GM23338 (cell line): ENCODE measurements at places on chromosomes 7 and 10.

DNA sequence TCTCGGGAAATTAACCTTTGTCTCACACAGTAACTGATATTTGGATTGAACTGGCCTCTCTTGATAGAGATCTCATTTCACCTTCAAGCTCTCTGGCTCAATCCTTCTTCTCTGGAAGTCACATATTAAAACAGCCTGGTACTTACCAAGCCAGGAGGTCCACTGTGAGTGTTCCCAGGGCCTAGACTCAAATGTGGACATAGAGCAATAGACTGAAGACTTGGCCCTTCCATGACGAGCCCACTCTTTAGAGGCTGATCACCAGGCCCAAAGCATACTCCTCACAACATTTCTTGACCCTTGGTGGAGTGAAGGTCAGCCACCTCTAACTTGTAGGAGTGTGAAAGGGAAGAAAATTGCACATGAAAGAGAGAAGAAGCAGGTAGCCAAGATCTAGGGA lies 38.5 kb downstream of the COL1A2 start:
- no peak for DNase-seq

GRCh38 chr10:124642088-124642710 lies 102.0 kb downstream of the FAM53B start:
- DNase-seq = no peak

- no peak for DNase-seq
These were observed 33.3 kb downstream of the SNX13 start for GRCh38 chr7:17907014-17907413.

DNA sequence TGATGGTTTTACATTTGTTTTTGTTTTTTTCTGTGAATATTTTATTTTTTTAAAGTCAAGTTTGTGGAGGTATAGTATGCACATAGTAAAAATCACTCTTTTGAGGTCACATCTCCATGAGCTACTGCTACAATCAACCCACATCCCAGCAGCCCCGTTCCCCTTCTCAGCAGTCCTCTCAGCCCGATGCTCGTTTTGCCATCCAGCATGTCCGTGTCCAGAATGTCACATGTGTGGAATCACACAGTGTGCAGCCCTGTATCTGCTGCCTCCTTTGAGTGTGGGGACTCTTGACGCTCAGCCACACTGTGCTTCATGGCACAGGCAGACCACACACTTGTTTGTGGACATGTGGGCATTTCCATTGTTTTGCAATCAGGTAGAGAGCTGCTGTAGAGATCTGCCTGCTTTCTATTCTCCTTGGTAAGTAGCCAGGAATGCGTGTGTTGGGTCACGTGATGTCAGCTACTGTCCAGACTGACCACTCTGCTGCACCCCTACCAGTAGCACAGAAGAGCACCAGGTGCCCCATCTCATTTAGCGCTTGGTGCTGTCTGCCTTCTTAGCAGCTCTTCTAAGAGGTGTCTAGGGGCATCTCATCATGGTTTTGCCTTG lies 71.6 kb upstream of the CAMK2B start:
- no peak for DNase-seq

GRCh38 chr10:103736763-103737162 lies 118.6 kb downstream of the SH3PXD2A start:
- peak; percentile 95 for DNase-seq

- DNase-seq = no peak
These were observed 35.2 kb upstream of the NUB1 start for GRCh38 chr7:151306374-151306773.

DNA sequence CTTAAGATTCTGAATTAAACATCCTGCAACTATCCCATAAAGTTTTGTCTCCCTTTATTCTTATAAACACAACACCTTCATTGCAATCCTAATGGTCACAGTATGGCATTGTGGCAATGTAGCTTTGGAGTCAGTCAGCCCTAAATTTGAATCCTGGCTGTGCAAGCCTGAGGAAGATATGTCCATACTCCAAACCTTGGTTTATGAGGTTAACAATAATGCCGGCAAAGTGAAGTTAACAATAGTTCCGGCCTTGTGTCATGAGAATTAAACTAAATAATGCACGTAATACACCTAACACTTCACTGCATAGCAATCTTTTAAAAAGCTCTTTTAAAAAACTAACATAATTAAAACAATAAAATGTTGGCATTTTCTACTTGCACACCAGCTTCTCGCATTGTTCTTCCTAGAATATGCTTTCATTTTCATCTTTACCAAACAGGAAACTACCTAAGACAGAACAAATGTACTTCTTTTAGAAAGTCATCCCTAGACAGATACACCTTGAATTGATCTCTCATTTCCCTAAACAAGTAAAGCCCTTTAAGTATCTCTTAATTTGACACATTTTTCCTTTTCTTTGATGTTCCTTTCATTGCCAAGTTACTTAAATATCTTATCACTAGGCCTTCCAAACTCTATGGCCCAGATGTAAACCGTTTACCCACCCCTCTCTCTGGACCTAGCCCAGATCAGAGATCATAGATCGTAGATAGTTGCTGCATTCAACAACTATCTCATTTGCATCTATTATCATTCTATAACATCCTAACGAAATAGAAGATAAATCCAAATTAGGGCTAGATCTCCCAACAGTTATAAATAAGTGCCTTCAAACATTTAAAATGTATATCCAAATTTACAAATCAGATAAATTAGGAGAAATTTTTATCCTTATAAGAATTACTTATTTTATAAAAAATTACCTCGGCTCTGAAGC lies 66.7 kb downstream of the CREB3L2 start:
- no peak for DNase-seq

DNA sequence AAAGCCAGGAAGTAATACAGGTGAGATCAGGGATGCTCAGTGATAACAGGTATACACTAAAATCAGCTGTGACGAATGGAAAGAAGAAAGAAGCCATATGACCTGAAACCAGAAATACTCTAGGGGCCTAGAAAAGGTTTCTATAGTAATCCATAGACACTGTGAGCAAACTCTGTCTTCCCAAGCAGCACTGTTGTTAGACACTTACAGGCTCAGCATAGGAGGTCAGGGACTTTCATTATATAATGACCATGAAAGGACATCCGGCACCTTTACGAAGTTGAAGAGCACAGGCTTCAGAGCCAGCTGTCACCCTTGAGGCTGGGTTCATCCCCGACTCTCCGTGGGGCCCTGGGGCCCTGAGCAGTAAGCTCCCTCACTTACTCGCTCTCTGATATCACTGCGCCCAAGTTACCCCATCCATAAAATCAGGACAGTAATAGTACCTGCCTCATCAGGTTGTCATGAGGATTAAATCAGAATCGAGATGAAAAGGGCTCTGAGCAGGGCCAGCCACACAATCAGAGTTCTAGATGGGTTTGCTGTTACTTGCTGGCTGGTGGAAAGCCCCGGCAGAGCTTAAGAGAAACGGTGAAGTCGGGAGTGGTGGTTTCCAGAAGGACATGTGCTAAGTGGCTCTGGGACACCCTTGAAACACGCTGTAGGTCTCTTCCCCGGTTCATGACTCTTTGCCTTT lies 79.5 kb downstream of the ITIH5 start:
- DNase-seq = no peak

DNA sequence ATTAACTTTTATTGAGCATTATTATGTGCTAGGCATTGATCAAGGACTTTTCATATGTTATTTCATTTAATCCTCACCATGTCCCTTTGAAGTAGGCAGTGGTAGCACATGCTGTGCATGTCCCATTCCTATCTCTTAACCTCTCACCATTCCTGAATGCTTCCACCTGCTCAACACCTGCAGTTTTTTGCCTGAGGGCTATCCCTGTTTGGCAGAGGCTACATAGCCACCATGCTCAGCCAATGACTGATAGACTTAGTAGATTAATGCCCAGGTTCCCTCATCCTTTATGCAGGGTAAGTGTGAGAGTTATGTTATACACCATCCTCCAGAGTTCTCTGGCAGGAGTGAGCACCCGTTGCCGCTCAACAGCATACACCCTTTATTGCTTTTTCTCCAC lies 387.8 kb downstream of the BBS9 start:
- no peak for DNase-seq

GRCh38 chr10:81027706-81028105 lies 490.0 kb downstream of the SH2D4B start:
- DNase-seq = no peak

- DNase-seq = no peak
These were observed 1015.5 kb upstream of the LRRN3 start for GRCh38 chr7:110075450-110075849.

GRCh38 chr10:77932016-77932715 lies 5.6 kb upstream of the DLG5 start:
- no peak for DNase-seq

DNA sequence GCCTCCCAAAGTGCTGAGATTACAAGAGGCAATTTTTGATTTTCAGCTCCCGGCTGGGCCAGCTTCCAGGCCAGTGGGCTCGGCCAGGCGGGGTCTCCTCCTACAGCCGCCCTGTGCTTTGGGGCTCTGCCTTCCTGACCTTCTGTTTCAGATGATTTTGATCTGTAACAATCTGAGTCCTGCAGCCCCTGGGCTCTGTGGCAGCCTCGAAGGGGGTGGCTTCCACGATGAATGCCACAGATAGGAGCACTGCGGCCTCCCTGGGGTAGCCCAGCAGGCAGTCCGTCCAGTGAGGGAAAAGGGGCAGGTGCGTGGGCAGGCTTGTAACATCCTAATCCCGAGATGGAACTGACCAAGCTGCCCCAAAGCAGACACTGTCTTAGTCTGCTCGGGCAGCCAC lies 177.5 kb downstream of the DNAJB6 start:
- no peak for DNase-seq

DNA sequence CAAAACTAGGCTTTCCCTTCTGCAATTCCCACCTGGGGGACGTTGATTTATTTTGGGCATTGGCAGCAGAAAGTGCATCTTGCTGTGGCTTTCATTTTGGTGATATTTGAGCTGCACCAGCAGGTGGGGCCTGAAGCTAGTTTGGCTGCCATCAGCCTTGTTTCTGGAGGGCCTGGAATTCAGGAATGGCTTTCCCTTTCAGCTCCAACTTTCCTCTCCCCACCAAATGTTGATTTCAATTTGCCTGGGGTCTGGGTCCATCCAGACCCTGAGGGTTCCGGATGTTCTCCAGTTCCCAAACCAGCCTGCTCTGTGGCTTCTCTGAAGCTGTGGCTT lies 640.4 kb downstream of the TYW1 start:
- no peak for DNase-seq

- no peak for DNase-seq
These were observed 389.1 kb upstream of the COBL start for GRCh38 chr7:51705701-51706100.

DNA sequence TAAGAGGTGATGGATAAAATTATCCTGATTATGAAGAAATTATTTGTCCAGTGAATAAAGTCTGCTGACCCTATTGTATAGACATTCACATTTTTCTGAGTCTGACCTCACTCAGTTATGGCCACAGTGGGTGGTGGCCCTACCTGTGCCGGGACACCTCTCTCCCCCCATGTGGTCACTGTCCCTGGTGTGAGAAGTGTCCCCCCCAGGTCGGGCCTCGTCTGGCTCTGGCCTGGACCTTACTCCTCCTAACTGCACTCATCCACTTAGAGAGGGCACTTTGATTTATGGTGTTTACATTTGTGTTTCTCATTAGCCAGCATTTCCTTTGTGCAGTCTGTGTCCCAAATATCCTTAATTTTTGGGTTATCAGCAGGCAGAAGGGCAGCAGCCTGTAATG lies 59.6 kb upstream of the ZNF32 start:
- DNase-seq = no peak

DNA sequence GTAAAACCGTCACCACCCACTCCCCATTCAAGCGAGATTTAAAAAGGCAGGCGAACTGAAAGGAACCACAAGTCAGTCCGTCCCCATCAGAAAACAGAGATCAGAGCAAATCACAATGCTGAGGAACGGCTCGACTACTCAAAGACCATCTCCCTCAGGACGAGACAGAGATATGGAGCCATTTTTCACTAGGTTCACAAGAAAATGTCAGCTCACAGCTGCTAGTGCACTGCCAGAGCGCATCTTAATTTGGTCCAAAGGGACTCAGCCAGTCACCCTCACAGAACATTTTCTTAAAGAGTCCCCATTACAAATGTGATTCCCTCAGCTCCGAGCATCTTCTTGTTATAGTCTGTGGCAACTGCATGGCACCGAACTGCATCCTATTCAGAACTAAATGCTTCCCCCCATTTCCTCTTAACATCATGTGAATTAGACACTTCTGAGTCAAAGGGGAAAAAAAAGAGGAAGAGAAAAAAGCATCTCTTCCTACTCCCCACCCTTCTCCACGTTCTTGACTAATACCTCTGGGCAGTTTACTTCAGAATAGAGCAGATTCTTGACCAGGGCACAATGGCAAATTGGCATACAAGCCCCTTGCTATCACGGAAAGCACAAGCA lies 683.9 kb downstream of the MAGI2 start:
- peak; percentile 33 for DNase-seq

DNA sequence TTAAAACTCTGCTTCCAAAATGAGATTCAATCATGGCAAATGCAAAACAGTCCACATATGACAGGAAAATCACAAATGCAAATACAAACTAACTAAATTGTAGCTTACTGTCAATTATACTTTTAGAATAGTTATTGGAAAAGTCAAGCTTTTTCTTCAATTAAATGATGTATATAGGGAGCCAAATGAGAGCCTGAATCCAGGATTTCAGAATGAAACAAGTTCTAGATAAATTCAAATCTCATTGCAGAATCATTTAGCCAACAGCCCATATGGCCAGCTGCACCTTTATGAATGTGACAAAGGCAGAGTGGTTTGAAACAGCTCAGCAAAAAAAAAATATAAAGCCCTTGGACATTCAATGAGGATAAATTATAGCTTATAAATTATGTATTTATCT lies 82.2 kb upstream of the SCIN start:
- no peak for DNase-seq

DNA sequence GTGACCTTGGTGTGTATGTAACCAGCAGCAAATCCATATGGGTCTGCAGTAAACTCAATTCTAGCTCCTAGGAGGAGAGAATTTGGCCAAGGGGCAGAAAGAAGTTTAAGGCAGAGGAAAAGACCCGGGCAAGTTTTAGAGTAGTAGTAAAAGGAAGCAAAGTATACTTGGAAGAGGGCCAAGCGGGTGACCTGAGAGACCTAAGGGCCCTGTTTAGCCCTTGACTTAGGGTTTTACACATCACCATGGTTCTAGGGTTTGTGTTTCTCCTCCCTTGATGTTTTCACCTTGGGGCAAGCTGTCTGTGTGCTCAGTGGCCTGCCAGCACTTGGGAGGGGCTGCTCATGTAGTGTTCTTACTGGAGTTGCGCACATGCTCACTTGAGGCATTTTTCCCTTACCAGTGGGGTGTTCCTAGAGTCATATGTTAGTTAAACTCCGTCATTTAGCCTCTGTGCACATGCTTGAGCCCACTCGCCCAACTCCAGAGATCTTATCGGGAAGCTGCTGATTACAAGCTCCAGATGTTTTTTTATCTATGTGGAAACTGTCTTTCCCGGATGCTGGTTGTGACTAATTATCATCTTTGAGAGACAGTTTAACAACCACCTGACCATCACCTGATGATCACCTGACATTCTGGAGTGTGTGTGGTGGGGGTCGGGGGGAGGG lies 137.6 kb upstream of the PRSS1 start:
- DNase-seq = no peak

GRCh38 chr7:55536619-55537457 lies 35.5 kb downstream of the VOPP1 start:
- DNase-seq = no peak

DNA sequence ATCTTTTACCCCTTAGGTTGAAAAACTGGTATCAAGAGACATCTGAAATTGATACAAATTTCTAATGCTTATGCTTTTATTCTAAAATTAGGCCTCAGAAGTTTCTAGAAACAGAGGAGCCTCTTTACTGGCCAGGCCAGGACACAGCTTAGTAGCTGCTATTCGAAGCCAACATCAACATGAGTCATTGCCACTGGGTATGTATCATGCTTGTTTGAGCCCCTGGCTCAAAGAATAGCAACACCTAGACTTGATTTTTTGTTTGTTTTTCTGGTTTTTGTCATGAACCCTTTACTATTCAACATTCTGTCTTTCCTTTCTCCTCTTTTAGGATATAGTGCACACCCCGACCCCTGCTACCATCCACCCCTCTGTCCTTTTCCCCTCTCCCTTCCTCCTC lies 90.9 kb upstream of the STK17A start:
- DNase-seq = no peak
